ENCODE measurements at places on chromosomes 7 and 10.

- no peak overlapping the region for H3K4me3 ChIP-seq
- H3K27me3 ChIP-seq: peaks cover 17% of the 10 kb centered on the region
- DNase-seq: no peak
- H3K4me1 ChIP-seq: no peaks in the 10 kb centered on the region
- H3K36me3 ChIP-seq: no peaks in the 10 kb centered on the region
- no peak overlapping the region for H3K27ac ChIP-seq
Observed at GRCh38 chr7:27364344-27364758, 121.7 kb downstream of the EVX1 start.

DNA sequence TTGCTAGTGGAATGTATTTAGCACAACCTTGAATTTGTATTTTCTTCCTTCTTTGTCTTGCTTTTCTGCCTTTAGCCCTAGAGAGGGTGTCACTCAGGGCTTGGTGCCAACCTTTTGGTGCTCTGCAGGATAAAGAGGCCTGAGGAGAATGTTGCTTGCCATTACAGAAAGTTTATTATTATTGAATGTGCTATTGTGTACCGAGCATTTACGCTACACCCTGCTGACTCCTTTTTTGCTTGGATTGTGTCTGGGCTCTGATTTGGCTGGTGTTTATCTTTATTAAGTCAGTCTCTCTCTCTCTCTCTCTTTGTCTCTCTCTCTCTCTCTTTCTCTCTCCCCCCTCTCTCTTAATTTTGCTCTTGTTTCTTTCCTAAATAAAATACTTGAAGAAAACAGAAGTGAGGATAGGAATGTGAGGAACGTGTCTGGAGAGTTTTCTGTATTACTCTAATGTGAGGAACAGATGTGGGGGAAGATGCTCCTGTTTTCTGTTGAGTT lies 284.4 kb upstream of the PHYHIPL start:
- H3K27me3 ChIP-seq: no peaks in the 10 kb centered on the region
- H3K4me3 ChIP-seq: no peak overlapping the region
- H3K27ac ChIP-seq: no peak overlapping the region
- no peaks in the 10 kb centered on the region for H3K4me1 ChIP-seq
- H3K36me3 ChIP-seq: no peaks in the 10 kb centered on the region

GRCh38 chr10:109966961-109967738 lies 40.6 kb upstream of the ADD3 start:
- H3K4me3 ChIP-seq: no peak overlapping the region
- DNase-seq: no peak
- H3K36me3 ChIP-seq: no peaks in the 10 kb centered on the region
- H3K4me1 ChIP-seq: no peaks in the 10 kb centered on the region
- H3K27me3 ChIP-seq: no peaks in the 10 kb centered on the region

GRCh38 chr7:40721342-40721949 lies 586.6 kb downstream of the SUGCT start:
- no peaks in the 10 kb centered on the region for H3K4me1 ChIP-seq
- no peaks in the 10 kb centered on the region for H3K36me3 ChIP-seq
- DNase-seq: no peak
- H3K27me3 ChIP-seq: no peaks in the 10 kb centered on the region

DNA sequence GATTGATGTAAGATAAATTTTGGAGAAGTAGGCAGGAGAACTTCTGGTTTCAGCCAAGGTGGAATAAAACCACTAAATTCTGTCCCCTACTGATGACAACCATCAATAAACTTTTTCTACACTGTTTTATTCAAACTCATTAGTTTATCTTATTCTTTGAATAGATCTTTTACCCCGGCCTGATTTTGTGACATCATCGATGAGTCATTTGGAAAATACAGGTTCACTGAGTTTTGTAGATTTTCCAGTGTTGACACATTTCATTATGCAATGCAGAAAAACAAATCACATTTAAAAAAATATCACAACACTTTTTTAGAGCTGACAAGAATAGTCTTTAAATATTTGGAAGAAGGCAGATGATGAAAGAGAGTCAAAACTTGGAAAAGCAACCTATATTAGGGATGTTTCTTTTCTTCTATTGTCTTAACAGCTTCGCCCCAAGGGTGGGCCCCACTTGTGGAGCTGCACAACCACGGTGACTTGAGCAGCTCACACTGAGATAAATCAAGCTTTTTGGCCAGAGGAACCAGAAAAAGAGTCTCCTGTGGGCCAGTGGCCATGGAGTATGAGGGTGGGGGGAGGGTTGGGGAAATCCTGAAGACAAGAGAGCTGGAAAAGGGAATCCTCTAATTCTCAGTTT lies 112.8 kb downstream of the PTEN start:
- no peak overlapping the region for H3K4me3 ChIP-seq
- no peak for DNase-seq
- no peaks in the 10 kb centered on the region for H3K36me3 ChIP-seq
- H3K27me3 ChIP-seq: no peaks in the 10 kb centered on the region
- no peak overlapping the region for H3K27ac ChIP-seq
- peaks cover 3% of the 10 kb centered on the region for H3K4me1 ChIP-seq
